ENCODE measurements at places on chromosomes 6 and 20.

DNA sequence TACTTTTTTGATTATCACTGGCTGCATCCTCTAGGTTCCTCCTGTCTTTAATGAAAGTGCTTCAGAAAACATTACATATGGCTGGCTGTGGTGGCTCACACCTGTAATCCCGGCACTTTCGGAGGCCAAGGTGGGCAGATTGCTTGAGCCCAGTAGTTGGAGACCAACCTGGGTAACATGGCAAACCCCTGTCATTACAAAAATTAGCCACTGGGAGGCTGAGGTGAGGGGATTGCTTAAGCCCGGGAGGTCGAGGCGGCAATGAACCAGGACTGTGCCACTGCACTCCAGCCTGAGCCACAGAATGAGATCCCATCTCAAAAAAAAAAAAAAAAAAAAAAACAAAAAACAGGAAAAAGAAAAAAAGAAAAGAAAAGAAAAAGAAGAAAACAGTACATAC is 35.3 kb downstream of the BEND3 start:
- no peak for DNase-seq

DNA sequence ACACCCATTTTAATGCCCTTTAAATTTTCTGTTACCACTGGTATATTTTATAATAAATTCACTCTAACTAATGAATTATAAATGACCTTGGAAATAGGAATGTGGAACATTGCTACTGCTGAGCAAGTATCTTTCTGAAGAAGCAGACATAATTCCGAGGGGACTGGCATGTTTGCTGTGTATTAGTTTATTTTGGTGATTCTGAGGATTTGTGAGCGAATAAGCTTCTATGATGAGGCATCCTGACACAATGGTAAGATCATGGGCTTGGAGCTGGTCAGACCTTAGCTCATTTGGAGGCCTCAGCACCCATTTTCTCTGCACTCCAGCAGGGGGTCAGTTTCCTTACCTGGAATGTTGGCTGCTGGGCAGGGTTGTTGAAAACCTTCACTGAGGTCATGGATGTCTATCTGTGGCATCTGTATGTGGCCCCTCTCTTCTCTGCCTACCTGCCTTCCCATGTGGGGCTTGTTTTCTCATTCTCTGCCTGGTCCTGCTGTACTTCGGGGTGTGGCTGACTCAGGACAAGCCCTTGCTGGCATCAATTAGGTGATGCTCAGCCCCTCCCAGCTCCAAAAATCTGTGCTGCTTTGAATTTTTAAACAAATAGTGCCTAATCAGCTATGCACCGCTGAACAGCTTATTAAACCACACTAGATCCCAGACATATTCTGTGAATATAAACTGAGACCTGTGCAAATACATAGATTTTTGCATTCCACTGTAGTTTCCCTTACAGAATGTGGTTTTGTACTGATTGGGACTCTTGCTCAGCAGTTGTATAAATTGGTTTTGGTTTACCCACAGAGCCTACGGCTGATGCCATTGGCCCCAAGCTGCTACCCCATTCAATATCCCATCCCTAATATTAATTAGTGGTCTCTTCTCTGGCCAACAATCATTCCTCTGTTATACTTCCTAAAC is 10.7 kb downstream of the ARID1B start:
- DNase-seq = no peak

DNA sequence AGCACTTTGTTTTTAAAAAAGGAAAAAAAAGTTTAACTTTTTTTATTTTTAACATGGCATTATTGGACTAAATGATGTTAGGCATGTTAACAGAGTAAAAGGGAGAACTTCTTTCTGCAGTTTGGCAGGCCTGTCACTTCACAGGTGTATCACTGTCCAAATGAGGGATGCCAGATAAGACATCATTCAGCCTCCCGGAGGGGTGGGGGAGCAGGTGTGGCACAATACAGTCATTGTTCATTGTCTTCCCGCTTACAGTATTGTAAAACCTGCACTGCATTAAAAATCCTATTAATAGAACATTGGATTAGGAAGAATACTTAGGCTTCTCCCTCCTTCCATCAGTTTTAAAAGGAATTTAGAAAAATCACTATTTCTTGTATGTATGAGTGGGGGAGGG is 80.7 kb downstream of the CARMIL1 start:
- DNase-seq = no peak

GRCh38 chr20:47557791-47558190 is 56.1 kb downstream of the NCOA3 start:
- no peak for DNase-seq

GRCh38 chr20:49888212-49889000 is 26.9 kb downstream of the SPATA2 start:
- DNase-seq = peak; percentile 40

- DNase-seq = no peak
Observed at GRCh38 chr20:50516180-50516934, 6.2 kb downstream of the PTPN1 start.

DNA sequence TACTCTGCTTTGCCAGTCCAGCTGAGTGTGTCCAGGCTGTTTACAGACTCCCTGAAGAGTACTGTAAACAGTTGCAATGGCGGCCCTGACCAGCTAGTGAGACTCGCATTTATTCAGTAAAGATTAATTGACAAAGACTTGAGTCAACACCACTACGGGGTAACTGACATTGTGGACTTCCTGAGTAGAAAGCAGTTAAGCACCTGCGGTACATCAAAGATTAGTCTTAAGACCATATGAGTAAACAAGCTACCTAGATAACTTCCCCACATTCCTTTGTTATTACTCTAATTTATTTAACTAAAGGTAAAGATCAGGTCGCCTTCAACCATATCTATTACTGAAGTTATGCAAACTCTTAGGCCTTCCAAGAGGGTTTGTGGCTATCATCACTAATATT is 12.6 kb downstream of the VPS52 start:
- no peak for DNase-seq

GRCh38 chr20:50762435-50763220 is 31.2 kb downstream of the PARD6B start:
- DNase-seq = no peak

DNA sequence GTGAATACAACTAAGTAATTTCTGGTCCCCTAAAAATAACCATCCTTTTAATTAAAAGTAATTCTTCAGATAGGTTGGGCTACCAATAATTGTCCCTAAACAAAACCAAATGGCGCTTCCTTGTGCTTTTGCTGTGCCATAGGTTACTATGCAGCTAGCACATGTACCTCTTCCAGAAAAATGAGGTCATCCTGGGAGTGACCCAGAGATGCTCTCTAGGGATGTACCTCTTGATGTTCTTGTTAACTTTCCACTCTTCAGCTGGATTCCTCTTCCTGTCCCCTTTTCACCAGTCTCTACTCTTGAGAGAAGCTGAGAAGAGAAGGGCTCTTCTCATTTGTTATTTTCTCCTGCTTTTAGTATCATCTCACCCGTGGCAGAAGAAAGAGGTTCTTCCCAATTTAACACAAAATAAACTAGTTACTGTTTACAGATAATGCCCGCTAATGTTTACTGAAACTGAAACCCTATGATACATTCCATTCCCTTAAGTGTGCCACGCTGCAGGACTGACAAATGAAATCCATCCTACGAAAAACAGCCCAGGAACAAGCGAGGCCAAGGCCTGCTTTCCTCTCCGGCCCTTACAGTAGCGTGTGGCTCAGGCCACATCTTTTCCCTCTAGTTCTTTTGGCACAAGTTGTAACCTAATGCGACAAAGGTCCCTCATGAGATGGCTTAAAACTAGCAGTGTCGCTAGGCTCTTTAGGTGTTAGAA is 24.2 kb downstream of the MRS2 start:
- no peak for DNase-seq

DNA sequence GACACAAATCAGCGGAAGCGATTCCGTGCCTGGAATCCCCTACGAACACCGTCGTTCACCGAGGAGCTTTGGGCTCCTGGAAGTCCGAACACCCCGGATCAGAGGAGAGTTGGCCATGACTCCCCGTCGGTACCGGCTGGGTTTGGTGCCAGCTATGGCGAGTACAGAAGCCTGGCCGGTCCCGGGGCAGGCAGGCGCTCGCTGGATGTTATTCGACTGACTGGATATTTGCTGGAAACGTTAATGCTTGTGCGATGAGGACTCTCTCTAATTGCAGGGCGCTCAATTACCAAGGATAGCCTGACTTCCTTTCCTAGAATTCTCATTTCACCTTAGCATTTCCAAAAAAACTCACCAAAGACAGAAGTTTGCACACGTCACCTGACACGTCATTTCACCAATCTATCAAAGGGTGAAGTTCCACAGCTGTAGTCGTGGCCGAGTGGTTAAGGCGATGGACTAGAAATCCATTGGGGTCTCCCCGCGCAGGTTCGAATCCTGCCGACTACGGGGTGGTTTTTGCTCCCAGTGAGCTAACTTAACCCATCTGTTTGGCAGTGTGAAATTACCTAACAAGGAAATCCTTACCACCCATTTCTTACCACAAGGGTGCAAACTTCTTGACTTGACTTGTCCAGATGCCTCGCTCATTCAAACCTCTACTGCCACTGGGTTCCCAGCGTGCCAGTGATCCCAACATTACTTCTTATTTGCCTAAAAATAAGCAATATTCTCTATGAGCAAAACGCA is 22.7 kb upstream of the ZNF184 start:
- DNase-seq = peak; percentile 79

- no peak for DNase-seq
Observed at GRCh38 chr6:136539967-136540652, 10.1 kb downstream of the MAP7 start.

DNA sequence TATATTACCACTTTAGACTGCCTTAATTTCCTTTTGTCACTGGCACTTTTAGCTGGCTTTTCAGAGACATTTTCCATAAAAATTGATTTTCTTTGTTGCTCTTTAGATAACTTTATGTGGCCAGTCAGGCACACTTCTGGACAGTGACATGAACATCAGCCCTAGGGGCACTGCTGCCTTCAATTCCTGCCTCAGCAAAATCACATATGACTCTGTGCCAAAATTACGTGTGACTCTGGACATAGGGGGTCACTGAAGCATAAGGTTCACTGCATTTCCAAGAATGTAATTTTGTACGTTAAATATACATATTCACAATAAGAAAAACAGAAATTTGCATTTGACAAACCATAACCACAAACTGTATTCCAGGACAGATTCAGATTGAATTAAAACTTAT is 66.5 kb downstream of the ESF1 start:
- no peak for DNase-seq

DNA sequence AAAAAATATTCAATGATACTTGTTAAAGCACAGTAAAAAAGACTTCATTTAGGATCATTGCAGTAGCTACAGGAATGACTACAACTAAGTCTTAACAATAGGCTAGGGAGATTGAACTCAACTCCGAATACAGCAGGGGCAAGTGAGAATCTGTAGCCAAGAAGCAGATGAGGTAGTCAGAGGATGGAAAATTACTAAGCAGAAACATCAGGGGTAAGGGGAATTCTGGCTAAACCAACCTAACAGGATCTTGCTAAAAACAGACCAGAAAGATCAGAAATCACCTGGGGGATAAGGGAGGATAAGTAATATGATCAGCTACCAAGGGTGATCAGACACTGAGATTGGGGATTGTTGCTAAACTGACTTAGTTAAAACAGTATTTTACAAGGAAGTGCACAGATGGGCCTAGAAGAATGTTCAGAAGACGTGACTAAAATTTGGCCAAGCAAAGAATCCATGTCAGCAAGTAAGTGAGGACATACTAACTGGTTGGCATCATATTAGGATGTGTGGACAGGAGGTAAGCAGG is 217.5 kb downstream of the TENT5A start:
- DNase-seq = no peak

- DNase-seq = no peak
Observed at GRCh38 chr6:164856138-164856537, 453.3 kb downstream of the C6orf118 start.

DNA sequence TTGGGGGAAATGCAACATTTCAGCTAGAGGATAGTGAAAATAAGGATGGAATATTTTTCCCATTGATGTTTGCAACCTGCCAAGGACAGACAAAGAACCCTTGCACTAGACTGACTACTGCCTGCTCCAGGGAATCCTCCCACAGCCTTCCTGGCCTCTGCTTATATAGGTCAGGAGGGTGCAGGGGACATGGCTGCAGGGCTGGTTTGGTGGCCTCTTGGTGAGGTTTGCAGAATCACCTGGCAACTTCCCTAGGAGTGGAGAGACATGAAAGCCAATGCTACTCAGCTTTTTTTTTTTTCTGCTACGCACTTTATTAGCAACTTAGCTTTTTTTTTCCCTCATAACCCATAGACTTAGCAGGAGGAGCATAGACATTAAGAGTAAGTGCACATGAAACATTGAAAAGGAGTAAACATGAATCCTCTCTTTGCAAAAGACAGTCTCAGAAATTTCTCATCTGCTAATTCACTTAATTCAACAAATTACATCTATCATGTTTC is 39.8 kb upstream of the CDYL start:
- DNase-seq = no peak

Measured in activated T-cell treated with anti-CD3 and anti-CD28 coated beads for 24 hours (primary cell).